ENCODE measurements at places on chromosomes 7 and 10.

- DNase-seq: no peak
Observed at GRCh38 chr10:116631871-116632295, 11.1 kb downstream of the PNLIPRP2 start.

DNA sequence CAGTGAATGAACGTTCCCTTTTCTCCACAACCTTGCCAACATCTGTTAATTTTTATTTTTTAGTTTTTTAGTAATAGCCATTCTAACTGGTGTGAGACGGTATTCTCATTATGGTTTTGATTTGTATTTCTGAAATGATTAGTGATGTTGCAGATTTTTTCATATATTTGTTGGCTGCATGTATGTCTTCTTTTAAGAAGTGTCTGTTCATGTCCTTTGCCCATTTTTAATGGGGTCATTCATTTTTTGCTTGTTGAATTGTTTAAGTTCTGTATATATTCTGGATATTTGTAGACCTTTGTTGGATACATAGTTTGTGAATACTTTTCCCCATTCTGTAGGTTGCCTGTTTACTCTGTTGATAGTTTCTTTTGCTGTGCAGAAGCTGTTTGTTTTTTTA lies 73.9 kb upstream of the MSRB2 start:
- DNase-seq: no peak

DNA sequence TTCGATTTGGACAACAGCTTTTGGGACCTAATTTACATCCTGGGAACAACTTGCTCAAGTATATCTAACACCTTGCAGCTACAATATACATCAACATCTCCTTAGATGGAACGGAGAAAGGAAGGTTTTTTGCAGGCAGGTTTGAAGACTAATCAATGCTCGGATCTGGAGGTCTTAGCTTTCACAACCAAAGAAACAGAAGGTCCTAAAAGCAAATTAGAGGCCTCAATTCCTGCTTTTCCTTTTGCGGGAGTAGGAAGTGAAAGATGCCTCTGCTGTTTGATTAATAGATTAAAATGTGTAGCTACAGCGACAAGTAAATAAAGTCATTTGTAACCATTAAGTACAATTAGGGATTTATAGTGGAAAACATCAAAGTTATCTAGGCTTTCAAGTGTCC lies 3.7 kb upstream of the SP8 start:
- DNase-seq: no peak

- DNase-seq: no peak
Observed at GRCh38 chr10:90047243-90047729, 345.9 kb downstream of the KIF20B start.

DNA sequence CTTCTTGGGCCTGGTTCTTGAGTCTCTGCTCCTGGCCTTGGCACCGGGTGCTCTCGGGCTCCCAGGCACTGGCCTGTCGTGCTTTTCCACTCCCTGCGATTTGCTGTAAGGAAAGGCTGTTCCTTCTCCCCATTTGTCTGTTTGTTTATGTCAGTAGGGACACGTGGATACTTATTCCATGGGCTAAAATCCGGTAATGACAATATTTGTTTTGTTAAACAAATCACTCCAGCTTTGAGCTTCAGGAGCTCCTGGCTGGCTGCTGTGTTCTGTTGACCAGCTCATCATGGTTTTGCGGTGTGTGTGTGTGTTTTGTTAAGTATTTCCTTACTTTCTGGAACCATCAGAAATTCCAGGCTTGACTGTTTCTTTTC lies 17.5 kb upstream of the JAKMIP3 start:
- no peak for DNase-seq

DNA sequence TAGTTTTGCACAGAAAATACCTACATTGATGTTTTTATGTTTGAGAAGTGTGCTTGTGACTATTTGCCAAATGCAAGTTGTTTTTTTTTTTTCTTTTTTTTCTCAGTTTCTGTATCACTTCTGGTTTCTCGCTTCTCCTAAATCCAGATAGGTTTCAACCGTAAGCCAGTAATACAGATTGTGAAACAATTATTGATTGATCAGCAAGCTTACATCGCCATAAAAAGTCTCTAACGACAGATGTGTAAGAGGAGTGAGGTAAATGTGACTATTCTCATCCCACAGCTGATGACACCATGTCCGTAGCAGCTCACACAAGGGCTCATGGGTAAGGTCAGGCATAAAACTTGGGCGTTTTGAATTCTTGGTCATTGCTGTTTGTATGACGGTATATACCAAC lies 202.8 kb upstream of the AKR1E2 start:
- no peak for DNase-seq

GRCh38 chr7:134988161-134988560 lies 1.9 kb downstream of the AGBL3 start:
- DNase-seq: no peak

GRCh38 chr7:1520539-1521234 lies 9.8 kb upstream of the MAFK start:
- DNase-seq: no peak

- DNase-seq: no peak
Observed at GRCh38 chr7:51026341-51026740, 243.6 kb upstream of the GRB10 start.

DNA sequence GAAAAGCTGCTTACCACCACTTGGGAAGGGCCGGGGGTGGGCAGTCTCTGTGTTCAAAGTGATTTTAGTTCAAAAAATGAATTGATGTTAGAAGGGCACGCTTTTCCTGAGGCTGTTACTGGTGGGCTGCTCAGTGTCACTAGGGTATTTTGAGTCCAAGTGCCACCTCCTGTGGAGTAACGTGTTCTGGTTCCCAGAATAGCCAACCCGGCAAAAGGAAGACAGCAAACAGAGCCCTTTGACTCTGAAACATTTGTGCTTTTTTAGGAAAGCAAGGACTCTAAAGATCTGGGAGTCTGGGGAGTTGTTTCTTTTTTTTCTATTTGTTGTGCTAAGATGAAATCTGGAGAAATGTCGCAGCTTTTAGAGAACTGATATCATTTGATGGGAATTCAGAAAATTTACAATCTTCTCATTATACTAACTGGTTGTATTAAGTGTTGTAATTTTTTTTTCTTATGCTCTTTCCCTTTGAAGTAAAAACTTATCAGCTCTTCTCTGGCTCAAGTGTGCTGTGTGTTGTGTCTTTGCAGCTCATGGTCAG lies 66.2 kb downstream of the MKX start:
- DNase-seq: no peak

DNA sequence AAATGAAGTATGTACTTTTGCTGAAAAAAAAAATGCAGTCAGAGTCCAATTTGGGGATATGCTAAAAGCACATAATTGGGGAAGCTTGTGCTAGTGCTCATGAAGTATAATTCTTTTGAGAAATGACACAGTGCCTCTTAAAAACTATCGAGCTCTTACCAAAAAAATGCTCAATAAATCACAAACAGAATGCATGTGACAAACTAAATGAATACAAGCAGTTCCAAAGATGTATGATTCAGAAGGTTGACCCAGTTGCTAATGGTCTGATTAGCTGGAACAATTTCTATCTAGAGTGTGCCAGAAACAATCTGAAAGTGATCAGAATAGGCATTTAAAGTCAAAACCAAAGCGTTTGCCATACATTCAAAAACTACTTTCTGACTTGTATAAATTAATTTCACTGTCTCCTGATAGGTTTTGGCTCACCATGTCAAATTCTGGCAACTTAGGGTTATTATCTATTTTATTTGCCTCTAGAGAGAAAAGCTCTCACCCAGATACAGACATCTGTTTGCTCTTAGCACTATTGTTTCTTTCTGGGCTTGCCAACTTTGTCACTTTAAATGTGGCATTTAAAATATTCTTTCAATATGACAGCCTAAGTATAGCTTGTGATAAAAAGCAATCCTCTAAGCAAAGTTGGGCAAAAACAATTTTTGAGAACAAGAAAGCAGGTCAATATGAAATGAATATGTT lies 114.7 kb upstream of the AHR start:
- no peak for DNase-seq

DNA sequence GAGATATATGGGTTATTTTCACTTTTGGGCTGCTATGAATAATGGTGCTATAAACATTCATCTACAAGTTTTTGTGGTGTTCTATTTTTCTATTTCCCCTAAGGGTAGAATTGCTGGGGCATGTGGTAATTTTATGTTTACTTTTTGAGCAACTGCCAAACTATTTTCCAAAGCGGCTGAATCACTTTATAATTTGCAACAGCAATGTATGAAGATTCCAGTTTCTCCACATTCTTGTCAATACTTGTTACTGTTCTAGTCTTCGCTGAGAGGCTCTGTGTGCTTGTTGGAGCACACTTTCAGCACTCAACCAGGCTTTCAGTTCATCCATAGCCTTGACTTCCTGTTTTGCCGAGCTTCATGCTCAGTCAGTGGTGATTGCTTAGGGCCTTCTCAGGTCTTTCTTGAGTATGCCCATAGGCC lies 39.0 kb downstream of the ADK start:
- no peak for DNase-seq

DNA sequence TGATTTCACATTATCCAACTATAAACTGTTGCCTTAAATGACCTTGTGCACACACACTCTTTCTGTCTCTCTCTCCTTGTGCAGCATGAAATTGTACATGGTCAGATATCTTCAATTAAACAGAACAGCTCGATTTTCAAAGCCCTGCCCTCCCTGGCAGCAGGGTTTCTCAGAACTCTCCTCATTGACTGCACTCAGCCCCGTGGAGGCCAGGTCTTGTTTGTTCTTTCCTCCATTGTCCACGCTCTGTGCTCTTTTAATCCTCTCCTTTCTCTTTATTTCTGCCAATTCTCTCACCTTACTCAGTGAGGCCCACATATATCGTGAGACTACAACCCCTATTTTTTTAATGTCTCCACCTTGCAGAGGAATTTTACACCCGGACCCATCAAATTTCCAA lies 175.9 kb upstream of the STK17A start:
- no peak for DNase-seq

- DNase-seq: no peak
Observed at GRCh38 chr7:32941681-32942414, 15.4 kb upstream of the FKBP9 start.

GRCh38 chr10:58457761-58458616 lies 54.7 kb upstream of the BICC1 start:
- no peak for DNase-seq

- DNase-seq: no peak
Observed at GRCh38 chr10:50316174-50316573, 64.9 kb upstream of the ASAH2 start.

DNA sequence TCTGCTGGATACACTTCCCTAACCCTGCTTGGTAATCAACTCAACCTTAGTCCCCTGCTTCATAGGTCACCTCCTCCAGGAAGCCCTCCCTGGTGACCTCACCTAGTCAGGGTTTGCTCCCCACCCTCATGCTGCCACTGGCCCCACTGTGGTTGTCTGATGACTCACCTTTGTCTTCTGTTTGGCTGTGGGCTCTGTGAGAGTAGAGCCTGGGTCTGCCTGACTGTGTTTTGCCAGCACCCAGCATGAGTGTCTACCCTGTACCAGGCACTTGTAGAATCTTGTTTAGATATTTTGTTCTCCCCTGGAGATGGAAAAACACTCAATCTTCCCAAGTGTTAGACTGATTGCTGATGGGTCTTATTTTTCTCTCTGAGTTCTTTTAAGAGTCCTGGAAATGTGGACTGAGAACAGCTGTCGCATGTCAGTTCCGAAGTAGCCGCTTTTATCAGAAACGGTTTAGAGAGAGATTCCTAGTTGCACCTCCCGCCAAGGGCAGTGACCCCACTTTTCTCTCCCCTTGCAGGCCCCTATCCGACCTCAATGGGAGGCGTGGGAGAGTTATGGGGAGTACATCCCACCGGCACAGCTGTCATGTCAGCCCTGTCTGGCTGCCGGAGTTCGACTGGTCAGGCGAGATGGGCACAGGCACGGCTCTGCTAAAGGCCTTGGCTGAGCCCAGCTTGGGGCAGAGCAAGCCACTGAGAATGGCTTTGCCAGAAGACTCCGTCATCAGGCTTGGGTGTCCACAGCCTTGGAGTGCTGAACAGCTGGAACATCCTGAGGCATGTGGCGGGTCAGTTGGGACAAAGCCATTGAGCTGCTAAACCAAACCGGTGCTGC lies 134.3 kb downstream of the GRK5 start:
- peak; percentile 42 for DNase-seq

DNA sequence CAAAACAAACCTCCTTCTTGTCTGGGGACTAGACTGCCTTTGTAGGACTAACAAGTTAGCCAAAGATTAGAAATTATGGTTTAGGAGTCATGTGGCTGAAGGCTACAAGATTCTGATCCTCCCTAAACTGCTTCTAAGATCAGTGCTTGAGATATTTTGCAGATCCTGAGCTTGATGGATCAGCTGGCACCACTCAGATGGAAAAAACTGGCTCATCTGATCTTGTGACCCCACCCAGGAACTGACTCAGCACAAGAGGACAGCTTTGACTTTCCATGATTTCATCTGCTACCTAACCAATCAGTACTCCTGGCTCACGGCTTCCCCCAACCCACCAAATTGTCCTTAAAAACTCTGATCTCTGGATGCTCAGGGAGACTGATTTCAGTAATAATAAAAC lies 271.5 kb upstream of the TAC1 start:
- no peak for DNase-seq

- DNase-seq: no peak
Observed at GRCh38 chr10:43623351-43623750, 17.1 kb downstream of the ZNF485 start.

- no peak for DNase-seq
Observed at GRCh38 chr10:37703833-37704382, 153.5 kb downstream of the ZNF248 start.

- DNase-seq: no peak
Observed at GRCh38 chr10:82982110-82982608, 1107.2 kb downstream of the NRG3 start.

DNA sequence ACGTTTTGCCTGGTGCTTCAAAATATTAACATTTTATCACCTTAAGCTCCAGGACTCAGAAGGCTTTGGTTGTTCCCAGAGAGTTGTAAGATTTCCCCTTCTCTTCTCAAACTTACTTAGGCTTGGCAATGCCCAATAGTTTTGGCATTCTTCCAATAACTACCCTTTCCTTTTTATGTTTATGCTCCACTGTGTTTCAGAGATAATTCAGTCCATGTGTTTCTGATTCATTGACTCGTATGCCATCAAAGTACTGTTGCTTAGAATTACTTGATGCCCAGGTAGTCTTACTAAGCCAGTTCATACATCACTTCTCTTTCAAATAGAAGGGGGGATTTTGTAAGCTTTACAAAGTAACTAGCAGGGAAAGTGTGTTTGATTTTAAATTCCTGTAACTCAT lies 66.6 kb downstream of the AGMO start:
- no peak for DNase-seq

GRCh38 chr7:16348251-16348650 lies 73.1 kb downstream of the CRPPA start:
- DNase-seq: no peak

- DNase-seq: no peak
Observed at GRCh38 chr7:157433628-157434027, 96.8 kb downstream of the DNAJB6 start.

- no peak for DNase-seq
Observed at GRCh38 chr10:54961040-54961439, 160.0 kb upstream of the PCDH15 start.
